ENCODE measurements at places on chromosomes 5 and 9.

DNA sequence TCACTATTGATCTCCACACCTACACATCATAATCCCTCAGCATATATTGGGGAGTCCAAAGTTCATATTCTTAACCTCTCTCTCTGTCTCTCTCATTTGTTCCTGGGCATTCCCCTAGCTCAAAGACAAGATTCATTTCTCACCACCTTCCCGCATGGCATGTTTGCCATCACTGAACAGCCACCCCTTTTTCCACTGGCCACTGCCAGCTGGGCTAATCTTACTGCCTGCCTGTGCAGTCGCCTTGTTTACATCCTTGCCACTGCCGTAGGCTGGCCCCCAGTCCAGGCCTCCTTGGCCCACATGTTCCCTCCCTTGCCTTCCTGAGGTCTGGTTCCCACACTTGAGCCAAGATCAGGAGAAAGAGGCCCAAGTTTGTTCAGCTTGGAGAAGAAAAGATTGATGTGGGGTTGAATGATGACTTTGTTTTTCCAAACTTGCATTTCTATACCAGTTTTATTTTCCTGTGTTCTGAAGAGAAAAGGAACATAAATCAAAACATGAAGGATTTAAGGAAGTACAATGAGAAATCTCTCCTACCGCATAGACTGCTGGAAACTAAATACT, 80.2 kb downstream of the PLAC8L1 start:
- no peak for DNase-seq

DNA sequence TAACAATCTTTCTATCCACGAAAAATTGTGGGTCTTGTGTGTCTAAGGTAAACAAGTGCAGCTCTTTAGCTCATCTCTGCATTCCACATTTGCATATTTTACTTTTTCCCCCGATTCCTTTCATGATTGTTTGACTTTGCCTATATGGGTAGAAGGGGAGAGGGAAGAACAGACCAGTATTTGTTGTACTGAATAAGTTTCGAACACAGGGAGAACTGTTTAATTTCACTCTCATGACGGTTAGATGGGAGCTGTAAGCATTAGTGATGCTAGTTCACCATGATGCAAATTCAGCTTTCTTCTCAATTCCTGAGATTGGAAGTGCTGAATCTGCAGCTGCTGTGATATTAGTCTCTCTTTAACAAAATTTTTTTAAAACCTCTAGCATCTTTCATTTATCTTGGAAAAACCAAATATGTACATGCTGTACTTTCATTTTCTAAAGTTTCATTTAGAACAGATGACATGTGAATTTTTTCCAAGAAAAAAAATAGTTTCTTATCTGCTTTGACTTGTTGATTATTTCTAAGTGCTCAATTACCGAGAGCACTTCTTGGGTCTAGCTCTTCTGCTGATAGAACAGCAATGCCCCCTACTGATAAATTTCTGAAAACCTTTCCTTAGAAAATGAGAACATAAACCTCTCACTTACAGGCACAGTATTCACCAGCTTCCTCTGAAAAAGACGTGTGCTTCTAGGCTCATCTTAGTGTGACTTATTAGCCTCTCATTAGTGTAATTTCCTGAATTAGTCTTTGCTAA, 149.5 kb downstream of the BAAT start:
- no peak for DNase-seq

GRCh38 chr5:62306896-62307689, 1.1 kb downstream of the KIF2A start:
- peak; percentile 77 for DNase-seq

- no peak for DNase-seq
Observed at GRCh38 chr5:59503220-59503619, 390.3 kb downstream of the PDE4D start.

GRCh38 chr5:23635938-23636337, 128.5 kb downstream of the PRDM9 start:
- no peak for DNase-seq

- DNase-seq, result no peak
Observed at GRCh38 chr5:78912085-78912771, 72.9 kb downstream of the ARSB start.

DNA sequence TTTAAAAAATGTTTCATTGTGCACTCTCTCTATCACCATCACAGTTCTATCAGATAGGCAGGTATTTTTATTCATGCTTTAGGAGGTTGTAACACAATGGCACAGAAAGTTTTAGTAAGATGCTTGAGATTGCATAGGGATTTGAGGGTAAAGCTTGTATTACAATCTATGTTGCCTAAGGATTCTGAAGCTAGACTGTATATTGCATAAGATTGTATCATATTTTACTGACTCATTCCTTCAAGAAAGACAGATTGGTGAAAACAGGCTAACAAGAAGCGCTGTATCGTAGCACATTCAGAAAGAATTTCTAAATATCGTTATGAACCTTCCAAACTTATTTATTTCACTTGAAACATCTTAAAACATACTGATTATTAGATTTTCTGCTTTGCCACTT, 577.7 kb downstream of the EBF1 start:
- DNase-seq, result no peak

DNA sequence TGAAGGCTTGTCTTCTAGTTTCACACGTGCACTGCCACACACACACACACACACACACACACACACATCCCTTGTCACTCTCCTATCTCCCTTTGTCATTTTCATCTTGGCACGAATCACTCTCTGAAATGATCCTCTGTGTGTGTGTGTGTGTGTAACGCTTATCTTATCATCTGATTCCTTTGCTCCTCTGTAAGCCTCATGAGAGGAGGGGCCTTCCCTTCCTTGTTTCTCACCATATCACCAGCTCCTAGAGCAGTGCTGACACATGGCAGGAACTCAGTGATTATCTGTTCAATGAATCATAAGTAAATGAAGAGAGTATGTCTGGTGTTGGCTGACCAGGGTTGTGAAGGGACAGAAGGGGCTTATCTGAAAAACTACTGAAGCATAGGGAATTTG, 53.3 kb downstream of the PDE4D start:
- DNase-seq, result no peak

- DNase-seq, result no peak
Observed at GRCh38 chr5:18798058-18798457, 1163.8 kb downstream of the TAF11L14 start.

GRCh38 chr9:129363216-129363873, 185.3 kb upstream of the IER5L start:
- DNase-seq, result no peak

Data from activated T-cell treated with anti-CD3 and anti-CD28 coated beads, Interleukin-2, amount 50 U/mL, for 48 hours (primary cell).